AG04450 (cell line): ENCODE measurements at places on chromosomes 13 and 19. TPM values are rescaled to one million over a fixed set of nuclear protein-coding genes. Genes with fewer than 3 reads are reported as not detected.

DNA sequence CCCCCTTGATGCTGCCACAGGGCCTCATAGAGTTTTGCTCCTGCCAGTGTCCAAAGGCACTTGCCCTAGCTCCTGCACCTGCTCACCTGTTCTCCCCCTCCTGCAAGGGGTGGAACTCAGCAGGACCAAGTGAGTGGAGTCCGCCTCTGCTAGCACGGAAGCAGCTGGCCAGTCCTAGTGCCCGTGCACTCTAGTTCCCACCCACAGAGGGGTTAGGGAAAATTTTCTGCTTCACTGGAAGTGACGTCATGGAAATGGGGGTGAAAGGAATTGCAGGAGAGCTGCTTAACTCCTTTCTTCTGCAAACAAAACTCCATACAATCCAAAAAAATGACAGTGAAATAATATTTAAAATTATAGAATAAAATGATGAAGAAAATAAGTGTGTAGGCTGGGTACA, 609.7 kb upstream of the SLITRK1 start:
- DNase-seq, result no peak

DNA sequence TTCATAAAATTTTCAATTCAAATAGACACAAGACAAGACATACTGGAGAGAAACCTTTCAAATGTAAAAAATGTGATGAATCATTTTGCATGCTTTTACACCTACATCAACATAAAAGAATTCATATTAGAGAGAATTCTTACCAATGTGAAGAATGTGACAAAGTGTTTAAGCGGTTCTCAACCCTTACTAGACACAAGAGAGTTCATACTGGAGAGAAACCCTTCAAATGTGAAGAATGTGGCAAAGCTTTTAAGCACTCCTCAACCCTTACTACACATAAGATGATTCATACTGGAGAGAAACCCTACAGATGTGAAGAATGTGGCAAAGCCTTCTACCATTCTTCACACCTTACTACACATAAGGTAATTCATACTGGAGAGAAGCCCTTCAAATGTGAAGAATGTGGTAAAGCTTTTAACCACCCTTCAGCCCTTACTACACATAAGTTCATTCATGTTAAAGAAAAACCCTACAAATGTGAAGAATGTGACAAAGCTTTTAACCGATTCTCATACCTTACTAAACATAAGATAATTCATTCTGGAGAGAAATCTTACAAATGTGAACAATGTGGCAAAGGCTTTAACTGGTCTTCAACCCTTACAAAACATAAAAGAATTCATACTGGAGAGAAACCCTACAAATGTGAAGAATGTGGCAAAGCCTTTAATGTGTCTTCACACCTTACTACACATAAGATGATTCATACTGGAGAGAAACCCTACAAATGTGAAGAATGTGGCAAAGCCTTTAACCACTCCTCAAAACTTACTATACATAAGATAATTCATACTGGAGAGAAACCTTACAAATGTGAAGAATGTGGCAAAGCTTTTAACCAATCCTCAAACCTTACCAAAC, 24.6 kb upstream of the ZNF431 start:
- DNase-seq, result no peak

- DNase-seq, result peak; percentile 6
Measured at GRCh38 chr19:37932985-37933936, 26.3 kb downstream of the SIPA1L3 start.

- no peak for DNase-seq
Measured at GRCh38 chr13:79407349-79407979, 1.4 kb upstream of the RBM26 start.

DNA sequence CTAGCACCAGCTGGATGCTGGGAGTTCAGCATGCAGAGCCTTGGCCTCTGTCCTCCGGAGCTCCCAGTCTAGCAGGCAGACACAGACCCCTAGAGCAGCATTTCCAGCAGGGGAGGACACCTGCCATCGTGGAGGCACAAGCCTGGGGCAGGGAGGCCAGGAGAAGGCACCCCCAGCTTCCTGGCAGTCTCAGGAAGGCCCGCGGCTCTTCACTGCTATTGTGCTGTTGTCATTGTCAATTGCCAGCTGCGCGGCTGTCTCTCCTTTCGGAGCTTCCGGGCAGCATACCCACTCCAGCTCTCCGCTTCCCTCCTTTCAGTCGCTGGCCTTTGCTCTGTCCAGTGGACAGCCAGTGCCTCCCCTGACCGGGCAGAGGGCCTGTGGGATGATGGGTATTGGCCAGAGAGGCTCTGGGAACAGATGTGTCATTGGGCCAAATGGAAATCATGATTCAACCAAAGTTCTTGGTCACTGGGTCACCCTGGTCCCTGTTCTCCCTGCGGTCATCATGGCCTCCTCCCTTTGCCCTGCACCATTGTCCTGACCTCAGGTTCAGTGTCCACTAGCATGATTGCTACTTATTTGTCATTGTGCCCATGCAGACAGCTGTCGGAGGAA, 93.0 kb downstream of the SLC7A1 start:
- DNase-seq, result no peak

DNA sequence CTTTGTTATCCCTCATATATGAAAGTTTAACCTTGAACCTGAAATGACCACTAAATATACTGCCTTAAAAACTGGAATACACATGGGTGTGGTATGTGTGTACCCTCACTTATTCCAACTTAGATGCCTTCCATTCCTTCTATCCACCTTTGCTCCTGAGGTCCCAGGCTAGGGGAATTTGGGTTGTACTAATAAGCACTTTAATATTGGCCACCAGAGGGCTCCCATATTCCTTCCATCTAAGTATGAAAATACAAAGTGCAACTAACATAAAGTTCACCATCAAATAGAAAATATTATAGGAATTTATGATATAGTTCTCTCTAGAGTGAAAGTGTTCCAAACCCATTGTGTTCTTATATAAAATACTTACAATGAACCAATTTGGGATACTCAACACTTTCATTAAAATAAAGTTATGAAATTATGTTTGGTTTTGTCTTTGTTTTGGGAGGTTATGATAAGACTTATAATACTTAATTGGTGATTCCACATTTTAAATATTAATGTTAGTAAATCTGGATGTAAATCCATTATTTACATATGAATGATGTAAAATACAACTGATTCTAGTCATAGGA, 62.3 kb downstream of the ITGBL1 start:
- peak; percentile 33 for DNase-seq

- no peak for DNase-seq
Measured at GRCh38 chr19:32824191-32824751, 45.3 kb downstream of the SLC7A9 start.

DNA sequence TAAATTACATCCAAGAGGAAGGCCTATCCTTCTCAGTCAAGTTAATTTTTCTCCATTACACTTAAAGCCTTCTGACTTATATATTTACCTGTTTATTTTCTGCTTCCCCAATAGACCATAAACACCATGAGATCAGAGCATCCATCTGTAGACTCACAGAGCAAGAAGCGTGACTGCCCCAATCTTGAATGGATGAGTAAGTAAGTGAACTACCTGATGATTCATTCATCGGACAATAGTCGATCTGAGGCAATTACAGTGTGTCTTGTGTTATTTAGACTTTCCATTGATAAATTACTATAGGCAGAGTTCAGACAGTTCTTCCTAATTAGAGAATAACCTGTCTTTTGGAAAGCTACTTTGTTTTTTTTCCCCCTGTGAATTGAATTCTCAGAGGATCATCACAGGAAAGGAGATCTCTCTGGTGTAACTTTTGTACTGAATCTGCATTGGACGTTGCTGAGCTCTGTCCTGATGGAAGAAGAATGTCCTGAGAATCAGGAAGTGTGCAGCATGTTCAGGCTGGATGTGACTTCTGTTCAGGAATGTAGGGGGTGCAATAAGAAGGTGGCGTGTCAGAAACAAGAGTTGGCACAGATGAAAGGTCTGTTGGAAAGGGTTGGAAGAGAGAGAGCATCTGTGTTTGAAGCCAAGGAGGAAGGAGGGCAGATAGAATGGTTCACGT, 367.0 kb downstream of the NALCN start:
- DNase-seq, result no peak

- no peak for DNase-seq
Measured at GRCh38 chr19:1944916-1945561, 4.1 kb downstream of the CSNK1G2 start.

GRCh38 chr19:1510442-1510806, 2.4 kb downstream of the ADAMTSL5 start:
- DNase-seq, result no peak

- DNase-seq, result peak; percentile 16
Measured at GRCh38 chr13:35157143-35157755, 215.2 kb downstream of the NBEA start.

DNA sequence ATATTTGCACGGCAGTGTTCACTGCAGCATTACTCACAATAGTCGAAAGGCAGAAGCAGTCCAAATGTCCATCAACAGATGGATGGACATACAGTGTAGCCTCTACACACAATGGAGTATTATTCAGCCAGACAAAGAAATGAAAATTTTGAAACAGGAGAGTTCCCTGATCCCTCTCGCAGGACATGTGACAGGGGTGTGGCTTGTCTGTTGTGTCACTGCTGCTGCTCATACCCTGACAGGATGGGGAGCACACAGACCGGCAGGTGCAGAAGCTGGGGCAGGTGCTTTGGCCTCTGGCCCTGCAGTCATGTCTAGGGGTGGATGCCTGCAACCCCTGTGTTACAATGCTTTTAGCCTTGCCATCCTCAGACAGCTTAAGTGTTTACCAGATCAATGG, 204.3 kb downstream of the EFNB2 start:
- DNase-seq, result no peak

GRCh38 chr13:96696389-96696900, 297.8 kb downstream of the OXGR1 start:
- DNase-seq, result no peak

GRCh38 chr13:46906405-46906804, 9.6 kb upstream of the HTR2A start:
- DNase-seq, result no peak

- DNase-seq, result no peak
Measured at GRCh38 chr13:102682727-102683126, 12.1 kb downstream of the METTL21C start.

MTUS2 gene
- polyA plus RNA-seq, result 0.02 TPM in 1 of 2 replicates, not detected in the other

COLGALT1 gene
- polyA plus RNA-seq, result 89.0 and 102 TPM in 2 replicates

MATK gene
- not detected in 2 replicates for polyA plus RNA-seq

ZNF723 gene
- not detected in 2 replicates for polyA plus RNA-seq

ZNF66 gene
- polyA plus RNA-seq, result 0.69 and 0.84 TPM in 2 replicates

DLEU7 gene
- polyA plus RNA-seq, result not detected in 2 replicates

SOX1 gene
- not detected in 2 replicates for polyA plus RNA-seq

TEX26 gene
- polyA plus RNA-seq, result 0.09 TPM in 1 of 2 replicates, not detected in the other

SERTAD1 gene
- polyA plus RNA-seq, result 11.9 and 16.2 TPM in 2 replicates

ZNF415 gene
- 14.5 and 19.3 TPM in 2 replicates for polyA plus RNA-seq

NPHS1 gene
- not detected in 2 replicates for polyA plus RNA-seq

HNRNPUL1 gene
- polyA plus RNA-seq, result 42.3 and 56.3 TPM in 2 replicates

FPR3 gene
- not detected in 2 replicates for polyA plus RNA-seq

DAND5 gene
- not detected in 2 replicates for polyA plus RNA-seq
